ENCODE measurements at places on chromosomes 6 and 20.

GRCh38 chr6:108942556-108943492 lies 94.6 kb downstream of the ARMC2 start:
- no peak for DNase-seq

- DNase-seq, result no peak
Observed at GRCh38 chr6:37074053-37074827, 68.8 kb downstream of the FGD2 start.

DNA sequence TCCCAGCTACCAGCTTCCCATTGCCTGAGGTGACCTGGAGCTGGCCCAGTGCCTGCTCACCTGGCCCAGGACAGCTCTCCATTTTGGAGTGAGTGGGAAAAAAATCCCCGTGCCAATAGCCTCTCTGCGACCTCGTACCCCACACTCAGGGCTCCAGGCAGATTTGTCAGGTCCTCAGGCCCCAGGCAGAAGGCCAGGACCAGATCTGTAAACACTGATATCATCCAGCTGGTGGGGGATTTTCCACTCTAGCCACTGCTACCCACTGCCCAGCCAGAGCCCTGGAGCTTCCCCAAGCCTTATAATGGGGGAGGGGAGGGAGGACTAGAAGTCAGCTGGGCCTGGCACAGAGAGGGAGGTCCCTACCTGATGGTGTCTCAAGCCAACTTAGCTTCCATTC lies 1.3 kb upstream of the PGC start:
- DNase-seq, result no peak

GRCh38 chr6:24566020-24566767 lies 71.4 kb downstream of the ALDH5A1 start:
- DNase-seq, result no peak

DNA sequence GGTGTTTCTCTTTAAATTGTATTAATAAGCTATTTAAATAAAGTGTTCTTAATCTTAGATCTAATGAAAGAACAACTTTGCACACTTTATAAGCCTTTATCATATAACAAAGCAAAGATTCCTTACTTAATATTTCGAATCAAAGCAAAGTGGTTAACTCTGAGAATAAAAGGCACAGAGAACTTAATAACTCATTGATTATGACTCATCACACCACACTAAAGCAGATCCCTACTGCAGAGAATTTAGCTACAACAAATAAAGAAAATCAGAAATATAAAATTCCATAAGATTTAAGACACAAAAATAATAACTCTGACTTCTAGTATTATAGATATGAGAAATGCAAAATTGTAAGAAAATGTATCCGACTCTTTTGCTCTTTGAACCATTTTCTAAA lies 135.6 kb upstream of the RUNX2 start:
- DNase-seq, result no peak

DNA sequence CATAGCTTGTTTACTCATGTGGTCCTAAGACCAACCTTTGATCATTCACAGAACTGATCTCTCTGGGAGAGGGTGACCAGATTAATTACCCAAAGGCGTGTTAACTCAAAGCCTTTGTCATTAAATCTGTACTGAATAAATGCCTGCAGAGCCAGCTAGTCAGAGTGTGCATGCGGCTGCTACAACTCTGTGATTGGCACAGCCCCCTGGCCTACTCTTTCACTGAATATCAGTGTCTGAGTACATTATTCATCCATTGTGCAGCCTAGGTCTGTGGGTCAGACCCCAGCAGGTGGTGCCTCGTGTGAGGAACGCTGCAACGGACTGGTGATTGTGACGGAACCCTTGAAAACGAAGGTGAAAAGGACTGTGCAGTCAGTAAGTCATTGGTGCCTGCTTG lies 663.6 kb downstream of the PHF3 start:
- DNase-seq, result no peak

DNA sequence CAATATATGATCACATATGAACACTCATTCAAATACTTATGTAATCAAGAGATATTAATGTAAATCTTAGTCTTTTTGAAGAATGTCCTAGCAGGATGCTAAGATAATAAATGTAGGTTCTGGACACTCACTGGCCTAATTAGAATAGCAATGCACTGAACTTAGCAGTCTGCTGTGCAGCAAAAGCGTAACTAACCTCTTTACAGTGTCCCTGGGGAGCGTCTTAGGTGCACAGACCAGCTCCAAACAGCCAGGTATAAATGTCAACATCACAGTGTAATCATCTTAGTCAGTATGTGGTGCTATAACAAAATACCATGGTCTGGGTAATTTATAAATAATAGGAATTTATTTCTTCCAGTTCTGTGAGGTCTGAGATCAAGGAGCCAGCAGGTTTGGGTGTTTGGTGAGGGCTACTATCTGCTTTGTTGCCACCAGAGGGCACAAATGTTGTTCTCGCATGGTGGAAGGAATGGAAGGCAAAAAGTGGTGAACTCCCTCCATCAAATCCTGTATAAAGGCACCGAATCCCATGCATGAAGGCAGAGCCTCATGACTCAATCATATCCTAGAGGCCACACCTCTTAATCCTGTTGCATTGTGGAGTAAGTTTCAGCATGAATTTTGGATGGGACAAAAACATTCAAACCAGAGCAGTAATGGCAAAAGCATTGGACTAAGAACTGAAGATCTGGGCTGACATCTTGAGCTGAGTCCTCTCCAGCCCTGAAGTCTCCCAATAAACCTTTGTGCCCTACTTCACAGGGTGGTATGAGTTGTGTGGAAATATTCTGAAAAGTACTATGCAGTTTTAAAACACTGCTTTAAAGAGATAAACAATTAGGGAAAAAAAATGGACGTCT lies 41.8 kb upstream of the FOXO3 start:
- DNase-seq, result peak; percentile 13

GRCh38 chr6:42294759-42295158 lies 77.1 kb upstream of the MRPS10 start:
- peak; percentile 13 for DNase-seq

DNA sequence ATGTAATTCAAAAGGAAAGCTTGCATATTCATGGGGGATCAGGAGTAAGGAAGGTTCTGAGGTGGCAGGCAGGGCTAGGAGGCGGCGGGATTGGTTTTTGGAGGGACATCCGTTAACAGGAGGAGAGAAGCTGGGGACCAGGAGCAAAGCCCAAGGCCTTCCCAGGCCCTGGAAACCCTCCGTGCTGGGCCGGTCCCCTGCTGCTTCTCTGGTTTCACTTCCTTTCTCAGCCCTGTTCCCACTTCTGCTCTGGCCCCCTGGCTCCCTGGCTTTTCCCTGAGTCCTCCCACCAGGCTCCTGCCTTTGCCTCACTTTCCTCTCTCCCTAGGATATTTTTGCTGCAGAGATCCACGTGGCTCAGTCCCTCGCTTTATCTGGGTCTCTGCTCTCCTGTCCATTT lies 26.4 kb upstream of the SALL4 start:
- no peak for DNase-seq

DNA sequence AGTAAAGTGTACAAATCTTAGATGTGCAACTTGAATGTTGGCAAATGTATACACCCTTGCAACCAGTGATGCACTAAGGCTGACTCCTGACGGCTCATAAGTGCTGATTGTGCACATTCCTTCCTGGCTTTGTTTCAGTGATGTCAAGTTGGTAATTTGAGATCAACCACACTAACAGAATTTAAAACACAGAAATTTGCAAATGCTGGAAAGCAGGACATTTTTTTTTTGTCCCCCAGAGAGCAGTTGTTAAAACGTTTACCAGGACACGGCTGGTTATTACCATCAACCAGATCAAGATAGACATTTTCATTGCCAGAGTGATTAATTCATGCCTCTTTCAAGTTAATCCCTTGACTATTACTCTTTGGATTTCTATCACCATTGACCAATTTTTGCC lies 735.6 kb downstream of the RFPL4B start:
- peak; percentile 9 for DNase-seq

DNA sequence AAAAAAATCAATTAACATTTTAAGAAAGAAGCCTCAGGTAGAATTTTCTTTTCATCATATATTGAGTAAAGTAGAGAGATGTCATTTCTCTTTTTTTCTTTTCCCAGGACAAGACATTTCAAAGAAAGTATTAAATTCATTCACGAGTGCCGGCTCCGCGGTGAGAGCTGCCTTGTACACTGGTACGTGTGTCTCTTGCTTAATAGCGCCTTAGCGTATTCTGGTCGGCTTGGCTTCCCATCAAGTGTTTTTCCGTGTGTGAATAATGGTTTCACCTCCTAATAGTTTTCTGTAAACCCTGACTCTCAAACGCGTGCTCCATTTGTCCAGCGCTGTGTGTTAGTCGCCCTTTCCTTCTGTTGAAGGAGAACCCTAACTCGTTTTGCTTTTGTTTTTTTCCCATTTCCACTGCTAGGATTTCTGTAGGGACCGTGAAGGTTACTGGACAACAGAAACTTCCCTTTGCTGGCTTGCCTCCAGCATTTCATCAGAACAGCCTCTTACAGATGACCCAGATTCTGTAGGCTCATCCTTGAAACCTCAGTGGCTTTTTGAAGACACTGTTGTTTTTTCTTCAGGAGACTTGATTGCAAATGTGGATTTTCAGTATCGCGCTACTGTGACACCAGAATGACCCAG lies 45.7 kb upstream of the IRF4 start:
- no peak for DNase-seq

GRCh38 chr6:44829836-44830235 lies 442.3 kb downstream of the CDC5L start:
- no peak for DNase-seq

- no peak for DNase-seq
Observed at GRCh38 chr6:138250053-138250452, 31.8 kb upstream of the PBOV1 start.

- DNase-seq, result peak; percentile 41
Observed at GRCh38 chr6:170523256-170524171, 29.6 kb downstream of the PSMB1 start.

- DNase-seq, result no peak
Observed at GRCh38 chr6:1285956-1286355, 25.9 kb upstream of the FOXQ1 start.

DNA sequence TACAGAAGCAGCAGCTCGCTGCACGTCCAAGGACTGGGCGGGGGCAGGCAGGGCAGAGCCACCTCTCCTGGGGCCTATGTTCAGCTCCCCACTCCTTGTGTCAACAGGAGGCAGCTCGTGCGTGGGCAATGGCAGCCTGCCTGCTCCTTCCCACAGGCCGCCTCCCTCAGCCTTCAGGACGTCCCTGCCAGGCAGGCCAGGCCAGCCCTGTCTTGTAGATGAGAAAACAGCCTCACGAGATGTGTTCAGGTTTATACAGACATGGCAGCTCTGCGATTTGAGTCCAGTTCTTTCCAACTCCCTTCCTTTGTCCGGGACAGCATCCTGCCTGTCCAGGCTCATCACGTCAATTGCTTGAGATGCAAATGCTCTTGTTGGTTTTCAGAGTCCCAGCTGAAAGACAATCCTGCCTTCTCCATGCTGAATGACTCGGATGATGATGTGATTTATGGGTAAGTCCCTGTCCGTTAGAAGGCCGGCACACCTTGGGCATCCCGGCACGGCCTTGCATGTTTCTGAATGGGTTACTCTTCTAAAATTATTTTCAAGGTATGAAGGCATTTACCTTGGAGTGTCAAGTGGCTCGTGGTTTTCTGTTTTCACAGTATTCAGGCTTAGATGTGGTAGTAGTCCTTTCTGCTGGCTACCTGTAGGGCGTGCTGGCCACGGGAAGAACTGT lies 13.5 kb downstream of the DYNLT1 start:
- peak; percentile 45 for DNase-seq

DNA sequence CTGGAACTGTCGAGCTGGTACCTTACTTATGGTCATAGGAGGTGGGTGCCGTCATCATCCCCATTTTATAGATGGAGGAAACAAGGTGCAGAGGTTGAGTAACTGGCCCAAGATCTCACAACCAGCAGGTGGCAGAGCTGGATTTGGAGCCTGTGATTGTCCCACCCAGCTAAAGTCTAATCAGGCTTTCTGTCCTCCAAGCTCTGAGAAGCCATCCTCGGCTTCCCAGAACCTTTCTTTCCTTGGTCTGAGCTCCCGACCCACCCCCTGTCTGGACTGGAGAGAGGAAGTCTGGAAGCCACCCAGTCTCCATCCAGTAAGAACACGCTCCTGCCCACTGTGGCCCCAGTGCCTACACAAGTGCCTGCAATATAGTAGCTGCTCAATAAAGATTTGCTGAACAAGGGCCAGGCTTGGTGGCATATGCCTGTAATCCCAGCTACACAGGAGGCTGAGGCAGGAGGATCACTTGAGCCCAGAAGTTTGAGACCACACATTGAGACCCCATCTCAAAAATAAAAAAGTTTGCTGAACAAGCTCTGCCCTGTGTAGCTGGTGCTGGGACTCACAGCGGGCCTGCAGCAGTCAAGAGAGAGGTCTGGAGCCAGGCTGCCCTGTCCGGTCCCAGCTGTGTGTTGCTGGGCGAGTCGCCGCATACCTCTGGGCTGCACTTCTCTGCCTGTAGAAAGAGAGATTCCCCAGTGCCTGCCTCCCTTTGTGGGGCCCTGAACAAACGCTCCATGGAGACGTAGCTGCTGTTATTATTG lies 32.5 kb upstream of the DLGAP4 start:
- peak; percentile 26 for DNase-seq
